Amniotic stem cell (primary cell): ENCODE measurements at places on chromosomes 4 and X.

GRCh38 chr4:46931981-46932380 lies 22.9 kb upstream of the COX7B2 start:
- peak; percentile 40 for DNase-seq

- DNase-seq: no peak
Observed at GRCh38 chr4:74480267-74480666, 35.3 kb downstream of the AREG start.

DNA sequence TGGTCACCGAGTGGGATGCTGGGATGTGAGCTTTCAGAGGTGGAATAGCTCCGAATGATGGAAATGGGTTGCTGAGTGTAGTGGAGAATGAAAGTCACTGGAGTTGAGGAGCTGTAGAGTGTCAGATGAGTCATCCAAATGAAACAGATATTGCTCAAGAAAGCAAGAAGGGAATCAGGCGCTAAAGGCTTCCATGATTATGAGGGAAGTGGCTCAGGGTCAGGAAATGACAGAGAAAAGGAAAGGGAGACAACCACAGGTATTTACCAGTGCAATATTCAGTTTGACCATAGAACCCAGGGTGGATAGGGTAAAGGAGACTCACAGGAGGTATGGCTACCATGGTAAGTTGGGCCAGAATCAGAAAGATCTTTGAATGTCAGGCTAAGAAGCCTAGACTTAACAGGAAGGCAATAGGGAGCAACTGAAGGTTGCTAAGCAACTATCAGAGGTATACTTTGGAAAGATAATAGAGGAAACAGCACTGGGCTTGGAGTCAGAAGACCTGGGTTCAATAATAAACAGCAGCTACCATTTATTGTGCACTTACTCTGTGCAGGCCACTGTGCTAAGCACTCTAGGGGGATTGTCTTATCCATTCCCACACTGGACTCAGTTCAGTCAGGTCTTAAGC lies 11.7 kb downstream of the LAS1L start:
- no peak for DNase-seq

- no peak for DNase-seq
Observed at GRCh38 chr4:25085671-25086070, 54.9 kb upstream of the LGI2 start.

DNA sequence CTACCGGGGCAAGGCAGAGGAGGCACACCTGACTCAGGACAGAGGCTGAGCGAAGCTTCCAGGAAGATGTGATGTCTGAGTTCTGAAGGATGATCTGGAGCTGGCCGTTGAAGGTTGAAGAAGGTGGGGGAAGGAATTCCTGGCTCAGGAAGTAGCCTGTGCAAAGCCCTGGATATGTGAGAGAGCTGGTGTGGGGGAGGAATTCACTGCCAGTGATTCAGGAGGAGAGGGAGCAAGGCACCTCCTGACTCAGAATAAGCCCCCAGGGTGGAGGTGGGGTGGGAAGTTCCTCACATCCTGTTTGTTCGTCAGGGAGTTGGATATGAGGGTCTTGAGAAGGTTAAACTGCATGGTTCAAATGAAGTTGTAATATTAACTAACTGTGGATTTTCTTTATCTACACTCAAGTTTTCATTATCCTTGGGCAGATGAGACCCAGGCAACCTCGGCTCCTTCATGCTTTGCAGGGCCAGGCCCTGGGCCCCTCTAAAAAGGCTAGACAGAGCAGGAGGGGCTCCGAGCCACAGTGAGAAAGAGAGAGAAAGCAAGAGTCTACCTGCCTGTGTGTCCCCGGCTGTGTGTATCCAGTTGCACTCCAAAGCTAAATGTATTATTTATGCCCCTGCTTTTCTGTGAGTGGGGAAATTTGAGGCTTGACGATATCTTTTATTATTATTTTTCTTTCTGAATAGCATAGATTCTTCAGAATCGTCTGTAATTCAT lies 7.1 kb downstream of the NHSL2 start:
- DNase-seq: no peak

GRCh38 chr4:139015948-139016471 lies 429 bp downstream of the NOCT start:
- DNase-seq: no peak

DNA sequence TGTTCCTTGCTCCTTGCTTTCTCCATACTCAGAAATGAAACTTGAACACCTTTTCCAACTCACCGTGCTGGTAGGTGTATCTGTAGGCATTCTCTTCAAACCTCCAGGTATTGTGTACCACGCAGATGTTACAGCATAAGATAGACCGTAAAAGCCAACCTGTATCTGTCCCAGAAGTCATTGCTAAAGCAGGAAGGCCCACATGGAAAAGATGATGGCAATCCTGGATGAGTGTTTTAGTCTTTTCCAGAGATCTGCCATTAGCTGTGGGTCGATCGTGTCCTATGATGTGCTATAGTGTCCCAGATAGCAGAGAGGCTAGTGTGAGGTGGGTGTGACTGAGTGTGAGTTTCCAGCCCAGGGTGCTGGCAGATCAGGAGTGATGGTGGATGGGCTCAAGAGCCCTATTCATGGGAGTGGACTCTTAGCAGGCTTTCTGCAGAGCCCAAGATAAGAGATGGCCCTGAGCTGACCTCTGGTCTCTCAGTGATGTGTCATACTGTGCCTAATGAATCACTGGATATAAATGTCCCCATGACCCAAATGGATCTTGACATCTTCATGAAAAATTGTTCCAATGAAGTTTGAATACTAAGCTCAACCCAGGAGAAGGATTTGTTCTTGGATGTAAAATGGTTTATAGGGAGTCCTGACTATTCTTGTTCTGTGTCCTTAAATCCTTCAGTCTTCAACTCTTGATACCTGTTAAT lies 69.1 kb upstream of the WDR1 start:
- DNase-seq: no peak

DNA sequence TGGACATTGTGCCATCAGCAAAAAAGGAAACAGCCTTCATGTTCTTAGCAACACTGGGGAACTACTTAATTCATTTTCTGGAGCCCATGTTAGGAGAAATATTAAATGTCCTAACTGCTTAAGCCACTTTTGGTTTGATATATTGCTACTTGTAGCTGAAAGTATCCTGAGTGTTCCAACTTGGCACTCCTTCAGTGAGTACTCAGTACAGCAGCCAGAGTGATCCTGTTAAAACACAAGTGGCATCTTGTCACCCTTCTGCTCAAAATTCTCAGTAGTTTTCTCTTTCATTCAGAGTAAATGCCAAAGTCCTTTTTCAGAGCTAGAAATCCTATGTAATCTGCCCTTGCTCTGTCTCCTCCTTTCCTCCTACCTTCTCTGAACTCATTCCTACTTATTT lies 522.0 kb downstream of the GRID2 start:
- DNase-seq: no peak

- DNase-seq: no peak
Observed at GRCh38 chrX:42020225-42020624, 96.9 kb upstream of the CASK start.

GRCh38 chr4:153290134-153290533 lies 54.4 kb upstream of the MND1 start:
- no peak for DNase-seq

DNA sequence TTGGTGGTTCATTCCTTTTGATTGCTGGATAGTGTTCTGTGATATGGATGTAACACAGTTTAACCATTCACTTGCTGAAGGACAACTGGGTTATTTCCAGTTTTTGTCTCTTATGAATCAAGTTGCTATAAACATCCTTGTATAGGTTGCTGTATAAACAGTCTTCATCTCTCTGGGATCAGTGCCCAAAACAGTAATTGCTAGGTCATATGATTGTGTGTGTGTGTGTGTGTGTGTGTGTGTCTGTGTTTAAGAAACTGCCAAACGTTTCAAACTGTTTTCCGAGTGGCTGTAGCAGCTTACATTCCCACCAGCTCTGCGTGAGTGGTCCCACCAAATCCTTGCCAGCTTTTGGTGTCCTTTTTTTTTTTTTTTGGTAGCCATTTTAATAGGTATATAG lies 60.4 kb downstream of the F11 start:
- no peak for DNase-seq

DNA sequence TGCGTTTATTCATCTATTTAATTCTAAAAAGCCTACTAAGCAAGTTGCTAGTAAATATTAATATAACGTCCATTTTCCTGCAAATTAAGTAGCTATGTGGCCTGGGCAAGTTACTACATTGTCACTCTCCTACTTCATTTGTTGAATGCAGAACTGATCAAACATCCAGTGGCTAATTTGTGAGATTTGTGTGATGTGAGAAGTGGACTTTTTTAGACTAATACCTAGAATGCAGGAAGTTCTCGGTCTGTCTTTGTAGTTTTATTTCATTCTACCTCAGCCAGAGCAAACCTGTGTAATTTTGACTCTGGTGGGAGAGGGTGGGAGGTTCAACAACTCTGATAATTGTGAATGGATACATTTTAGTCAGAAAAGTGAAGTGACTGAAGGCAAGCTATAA lies 840 bp downstream of the GUF1 start:
- DNase-seq: no peak
